NCI-H2081 treated with DMSO at 0.1 percent for 48 hours (cell line): ENCODE measurements at places on chromosomes 5 and 9.

DNA sequence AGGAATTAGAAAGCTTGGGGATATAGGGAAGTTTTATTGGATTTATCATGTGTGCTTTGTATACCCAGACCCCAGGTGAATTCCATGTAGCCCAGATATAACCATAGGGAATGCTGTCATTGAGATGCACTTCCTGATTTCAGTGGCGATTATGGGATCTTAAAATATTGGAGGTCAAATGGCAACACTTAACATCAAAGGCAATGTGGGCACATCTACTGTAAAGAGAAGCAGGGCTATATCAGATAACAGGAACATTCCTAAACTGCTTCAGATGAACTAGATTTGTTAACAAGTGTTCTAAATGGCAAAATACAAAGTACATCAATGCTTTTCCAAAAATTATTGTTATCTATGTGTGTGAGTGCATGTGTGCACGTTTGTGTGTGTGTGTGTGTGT is 883.5 kb upstream of the EDIL3 start:
- DNase-seq = no peak

DNA sequence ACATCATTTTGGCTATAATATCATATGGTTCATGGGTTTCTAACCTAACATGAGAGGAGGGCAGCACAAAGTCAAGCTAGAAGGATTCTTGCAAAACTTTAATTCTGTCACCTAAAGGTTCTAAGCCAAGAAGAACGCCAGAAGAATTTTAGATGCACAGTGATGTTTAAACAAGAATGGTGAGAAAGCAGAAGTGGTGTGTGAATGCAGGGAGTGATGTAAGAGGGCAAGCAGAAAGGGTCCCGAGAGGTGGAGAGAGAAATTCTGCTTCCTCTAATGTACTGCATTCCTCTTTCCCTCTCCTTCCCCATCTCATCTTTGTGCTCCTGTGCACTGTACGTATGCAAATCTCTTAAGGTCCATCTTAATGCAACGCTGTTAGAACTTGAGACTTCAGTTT is 2.1 kb upstream of the TRMO start:
- no peak for DNase-seq

DNA sequence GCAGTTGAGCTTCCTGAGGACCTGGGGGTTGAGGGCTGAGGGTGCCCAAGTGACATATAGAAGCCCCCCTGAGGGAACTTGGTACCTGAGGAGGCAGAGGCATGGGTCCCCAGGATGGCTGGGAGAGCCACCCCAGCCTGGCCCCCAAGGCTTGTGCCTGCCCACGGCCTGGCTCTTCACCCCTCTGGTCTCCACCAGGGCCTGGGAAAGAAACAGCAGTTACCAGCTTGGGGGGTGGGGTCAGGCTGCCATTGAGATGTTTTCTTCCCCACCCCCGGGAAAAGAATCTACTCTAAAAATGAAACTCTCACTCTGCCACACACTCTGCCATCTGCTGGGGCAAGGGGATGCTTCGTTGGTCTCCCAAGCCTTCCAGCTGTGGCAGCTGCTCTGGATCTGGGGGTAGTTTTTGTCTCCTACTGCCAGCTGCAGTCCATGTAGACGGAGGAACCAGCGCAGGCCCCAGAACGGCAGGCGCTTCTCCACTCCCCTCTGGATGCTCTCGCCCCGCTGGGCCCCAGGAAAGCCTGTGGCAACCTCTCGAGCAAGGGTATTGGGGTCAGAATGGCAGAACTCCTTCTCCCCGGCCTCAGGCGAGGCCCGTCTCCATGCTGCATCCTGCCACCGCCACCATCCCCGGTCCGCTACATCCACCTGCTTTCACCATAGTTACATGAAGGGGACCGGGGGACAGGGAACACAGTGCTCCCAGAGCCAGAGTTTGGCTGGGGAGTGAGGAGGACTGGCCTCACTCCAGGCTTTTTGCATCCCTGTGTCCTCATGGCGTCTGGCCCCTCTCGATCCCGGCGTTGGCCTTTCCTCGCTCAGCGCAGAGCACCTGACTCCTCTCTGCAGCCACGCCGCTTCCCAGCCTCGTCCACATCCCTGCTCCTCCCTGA is 123.5 kb downstream of the DAB2IP start:
- no peak for DNase-seq

DNA sequence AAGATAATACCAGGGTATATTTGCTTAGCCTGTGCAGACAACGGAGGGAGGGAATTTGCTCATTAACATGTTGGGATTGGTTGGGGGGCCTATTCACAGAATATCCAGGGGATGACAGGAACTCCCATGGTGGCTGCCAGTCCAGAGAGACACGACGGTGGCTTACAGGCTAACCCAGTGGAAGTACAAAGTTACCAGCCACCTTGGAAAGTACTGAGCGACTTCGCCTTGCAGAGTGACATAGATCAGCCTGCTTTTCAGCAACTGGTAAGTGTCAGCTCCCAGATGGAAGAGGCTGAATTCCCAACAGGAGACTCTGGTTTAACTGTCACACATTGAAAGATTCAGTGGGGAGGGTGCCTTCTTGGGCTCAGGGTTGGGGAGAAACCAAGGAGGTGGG is 7.9 kb downstream of the ISL1 start:
- DNase-seq = no peak

GRCh38 chr5:102857076-102857818 is 102.1 kb downstream of the PAM start:
- DNase-seq = no peak

- no peak for DNase-seq
Measured at GRCh38 chr9:17433526-17433925, 145.3 kb upstream of the SH3GL2 start.

GRCh38 chr9:33934188-33934878 is 114.4 kb downstream of the UBAP2 start:
- no peak for DNase-seq

DNA sequence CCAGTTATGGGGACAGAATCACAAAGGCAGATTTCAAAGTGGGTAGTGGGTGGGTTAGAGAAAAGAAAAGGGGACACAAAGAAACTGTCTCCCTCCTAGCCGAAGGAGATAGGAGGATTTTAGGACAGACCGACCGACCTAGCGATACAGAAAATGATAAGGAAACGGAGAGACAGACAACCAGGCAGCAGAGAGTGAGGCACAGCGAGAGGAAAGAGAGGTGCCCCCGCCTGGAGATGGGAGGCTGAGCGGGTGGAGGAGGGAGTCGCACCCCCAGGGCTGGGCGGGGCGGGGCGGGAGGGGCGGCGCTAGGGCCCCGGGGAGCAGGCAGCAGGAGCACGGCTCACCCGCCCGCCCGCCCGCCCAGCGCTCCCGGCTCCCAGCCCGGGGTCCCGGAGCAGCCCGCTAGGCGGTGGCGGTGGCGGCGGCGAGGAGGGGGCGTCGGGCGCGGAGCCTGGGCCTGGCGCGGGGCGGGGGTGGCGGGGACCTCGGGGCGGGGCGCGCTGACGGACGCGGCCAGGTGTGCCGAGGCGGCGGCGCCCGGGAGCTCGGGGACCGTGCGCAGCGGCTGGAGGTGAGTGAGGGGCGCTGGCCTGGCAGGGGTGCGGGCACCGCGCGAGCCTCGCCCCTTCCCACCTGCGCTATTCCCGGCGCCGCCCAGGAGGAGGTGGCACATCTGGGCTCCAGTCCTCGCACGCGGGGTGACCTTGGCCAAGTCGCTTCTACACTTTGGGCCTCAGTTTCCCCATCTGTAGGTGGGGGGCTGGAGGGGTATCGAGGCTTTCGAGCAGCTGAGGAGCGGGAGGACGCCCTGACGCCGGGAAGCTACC is 15.9 kb upstream of the SYNPO start:
- no peak for DNase-seq

DNA sequence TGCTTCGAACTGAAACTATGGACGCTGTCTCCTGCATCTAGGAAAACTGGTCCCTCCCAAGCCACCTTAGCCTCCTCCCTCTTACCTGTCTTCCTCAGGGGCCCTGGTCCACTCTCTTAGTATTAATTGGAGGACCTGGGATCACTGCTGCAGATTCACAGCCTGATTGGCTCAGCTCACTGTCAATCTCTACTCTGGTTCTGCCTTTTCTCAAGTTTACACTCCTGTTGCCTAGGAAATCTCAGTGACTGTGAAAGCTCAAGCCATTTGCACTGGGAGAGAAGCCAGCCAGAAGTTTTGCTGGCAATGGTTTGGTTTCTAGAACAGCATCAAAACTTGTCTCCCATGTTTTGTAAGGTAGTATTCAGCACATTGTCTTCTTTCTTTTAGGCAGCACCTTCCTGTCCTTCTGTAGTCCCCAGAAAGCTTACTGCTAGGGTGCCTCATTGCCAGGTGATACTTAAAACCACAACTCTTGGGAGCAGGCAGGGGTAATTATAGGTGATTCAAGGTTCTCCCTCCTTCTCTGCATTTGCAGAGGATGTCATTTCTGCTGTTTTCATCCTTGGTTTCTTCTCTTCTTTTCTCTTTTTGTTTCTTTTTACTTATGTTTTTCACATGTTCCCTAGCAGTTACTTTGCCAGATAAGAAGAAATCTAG is at the start of gene CAPSL:
TSS of gene CAPSL (minus strand) at position 55 of the 660 bp plus-strand sequence. CDS start 17,502 bp downstream, outside the sequence.
- DNase-seq = no peak

DNA sequence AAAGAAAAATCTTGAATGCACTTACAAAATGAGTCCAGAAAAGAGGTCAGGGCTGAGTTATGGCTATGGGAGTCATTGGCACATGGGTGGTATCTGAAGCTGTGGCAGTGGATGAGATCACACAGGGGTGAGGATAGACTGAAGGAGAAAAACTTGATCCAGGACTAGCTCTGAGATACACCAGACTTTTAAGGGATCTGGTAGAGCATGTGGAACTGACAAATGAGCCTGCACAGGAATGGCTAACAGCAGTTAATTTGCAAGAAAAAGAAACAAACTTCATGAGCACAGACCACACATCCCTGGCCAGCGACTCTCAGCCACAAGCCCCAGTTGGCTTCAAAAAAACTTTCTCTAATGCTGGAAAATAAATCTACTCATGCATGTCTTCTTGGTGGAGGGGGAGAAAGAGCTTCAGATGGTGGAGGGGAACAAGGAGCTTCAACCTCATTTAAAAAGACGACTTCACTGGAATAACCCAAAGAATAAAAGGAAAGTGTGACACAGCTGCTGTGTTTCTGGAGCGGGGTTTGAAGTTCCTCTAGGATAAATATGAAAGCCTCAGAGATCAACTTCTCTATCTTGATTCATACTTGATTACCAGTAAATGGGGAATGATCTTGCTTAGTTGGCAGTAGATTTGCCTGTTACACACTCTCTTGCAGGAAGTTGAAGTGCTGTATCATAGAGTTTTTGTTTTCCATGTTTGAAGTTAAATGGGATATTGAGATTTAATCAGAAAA is 33.6 kb downstream of the TNFAIP8 start:
- no peak for DNase-seq

- DNase-seq = no peak
Measured at GRCh38 chr9:87179553-87180340, 232.4 kb upstream of the GAS1 start.

DNA sequence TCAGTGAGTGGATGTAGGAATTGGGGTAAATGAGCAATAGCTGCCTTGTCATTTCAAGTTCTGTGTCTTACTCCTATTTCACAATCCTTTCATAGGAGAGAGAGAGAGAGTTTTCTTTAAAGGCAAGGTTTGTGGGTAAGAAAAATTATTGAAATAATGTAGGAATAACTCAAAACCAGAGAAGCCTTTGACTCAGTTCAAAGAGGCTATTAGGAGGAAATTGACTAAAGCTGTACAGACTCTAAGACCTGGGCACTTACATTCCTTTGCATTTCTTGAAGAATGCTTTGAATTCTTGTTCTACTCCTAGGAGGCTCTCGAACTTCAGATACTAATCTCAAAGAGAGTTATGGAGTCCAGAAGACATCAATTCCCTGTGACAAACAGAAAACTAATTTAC is 257.1 kb downstream of the FBXL7 start:
- no peak for DNase-seq

DNA sequence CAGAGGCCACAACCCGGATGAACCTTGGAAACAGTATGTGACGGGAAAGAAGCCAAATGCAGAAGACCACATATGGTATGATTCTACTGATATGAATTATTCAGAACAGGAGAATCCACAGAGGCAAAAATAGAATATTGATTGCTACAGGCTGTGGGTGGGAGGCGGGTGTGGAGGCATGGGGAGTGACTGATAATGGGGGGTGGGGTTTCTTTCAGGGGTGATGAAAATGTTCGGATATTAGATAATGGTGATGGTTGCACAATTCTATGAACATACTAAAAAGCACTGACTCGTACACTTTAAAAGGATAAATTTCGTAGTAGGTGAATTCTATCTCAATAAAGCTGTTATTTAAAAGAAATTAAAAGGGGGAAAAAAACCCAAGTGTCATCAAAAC is 10.7 kb downstream of the IL4 start:
- no peak for DNase-seq

DNA sequence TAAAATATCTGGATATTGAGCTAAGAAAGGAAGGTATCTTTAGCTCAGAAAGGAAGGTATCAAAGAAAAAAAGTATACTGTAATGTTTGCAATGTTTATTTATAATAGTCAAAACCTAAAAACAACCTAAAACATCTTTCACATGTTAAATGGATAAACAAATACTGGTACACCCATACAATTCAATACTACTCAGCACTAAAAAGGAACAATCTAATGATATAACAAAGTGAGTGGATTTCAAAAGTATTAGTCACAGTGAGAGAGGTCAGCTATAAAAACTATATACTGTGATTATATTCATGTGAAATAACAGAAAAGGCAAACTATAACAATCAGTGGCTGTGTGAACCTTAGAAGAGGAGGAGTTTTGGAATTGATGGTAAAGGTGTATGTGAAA is 455.0 kb upstream of the FTMT start:
- DNase-seq = no peak

GRCh38 chr5:55713871-55714270 is 1.7 kb upstream of the SLC38A9 start:
- no peak for DNase-seq

GRCh38 chr9:120942186-120943001 is 15.8 kb upstream of the TRAF1 start:
- DNase-seq = no peak

GRCh38 chr5:173835661-173836060 is 52.5 kb upstream of the CPEB4 start:
- DNase-seq = no peak

DNA sequence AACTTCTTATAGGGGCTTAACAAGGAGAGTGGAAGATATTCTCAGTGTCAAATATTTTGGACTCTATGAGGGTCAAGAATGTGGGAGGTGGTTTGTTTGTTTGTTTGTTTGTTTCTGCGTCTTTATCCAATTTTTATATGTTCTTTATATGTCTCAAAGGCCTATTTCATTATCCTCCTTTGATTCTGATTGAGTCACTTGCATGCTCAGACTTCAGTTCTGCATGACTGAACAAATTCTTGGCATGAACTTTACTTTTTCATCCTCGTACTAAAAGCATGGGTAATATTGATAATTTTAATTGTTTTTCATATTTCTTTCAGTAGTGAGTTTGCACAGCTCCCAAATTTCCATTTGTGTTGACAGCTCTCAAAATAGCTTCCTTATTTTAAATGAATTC is 19.2 kb upstream of the ERBIN start:
- DNase-seq = no peak

GRCh38 chr5:152422081-152422480 is 17.0 kb upstream of the NMUR2 start:
- DNase-seq = no peak

- DNase-seq = no peak
Measured at GRCh38 chr5:79456890-79457583, 56.9 kb downstream of the HOMER1 start.

GRCh38 chr5:178131446-178131996 is 707 bp downstream of the RMND5B start:
- DNase-seq = no peak

- no peak for DNase-seq
Measured at GRCh38 chr9:79215821-79216220, 355.9 kb upstream of the TLE4 start.

- no peak for DNase-seq
Measured at GRCh38 chr9:123116036-123116435, 82.6 kb downstream of the GPR21 start.

GRCh38 chr9:99025616-99026270 is 79.2 kb upstream of the TGFBR1 start:
- no peak for DNase-seq
